ENCODE measurements at places on chromosomes 6 and 20. TPM values are rescaled to one million over a fixed set of nuclear protein-coding genes. Genes with fewer than 3 reads are reported as not detected.

DNA sequence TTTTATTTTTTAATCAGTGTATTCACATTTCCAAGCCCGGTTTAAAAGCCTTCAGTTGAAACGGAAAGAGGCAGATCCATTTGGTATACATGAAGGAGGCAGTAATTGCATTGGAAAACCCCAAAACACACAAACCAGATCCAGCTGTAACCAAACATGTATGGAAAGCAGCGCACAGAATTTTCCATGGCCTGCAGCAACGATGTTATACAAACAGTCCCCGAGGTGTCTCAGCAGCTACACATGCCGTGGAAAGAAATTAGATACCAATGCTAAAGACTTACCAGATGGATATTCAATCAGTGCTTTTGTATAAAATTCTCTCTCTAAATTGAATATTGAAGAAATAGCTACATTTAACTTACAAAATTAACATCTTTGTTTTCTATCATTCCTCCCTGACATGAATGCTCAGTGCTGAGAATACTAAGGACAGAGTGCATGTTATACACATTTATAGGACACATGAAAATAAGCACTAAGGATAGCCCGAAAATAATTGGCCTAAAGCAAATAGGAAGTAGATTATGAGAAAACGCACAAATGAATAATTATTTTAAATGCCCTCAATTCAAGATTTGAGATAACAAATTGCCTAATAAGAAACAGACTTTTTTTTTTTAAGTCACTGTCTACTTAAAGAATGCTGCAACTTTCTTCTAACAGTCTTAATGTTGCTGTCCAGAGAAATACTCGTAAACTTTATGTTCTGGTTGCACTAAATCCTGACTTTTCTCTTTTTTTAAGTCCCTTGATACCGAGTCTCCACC, 713.1 kb downstream of the HDGFL1 start:
- DNase-seq: no peak

DNA sequence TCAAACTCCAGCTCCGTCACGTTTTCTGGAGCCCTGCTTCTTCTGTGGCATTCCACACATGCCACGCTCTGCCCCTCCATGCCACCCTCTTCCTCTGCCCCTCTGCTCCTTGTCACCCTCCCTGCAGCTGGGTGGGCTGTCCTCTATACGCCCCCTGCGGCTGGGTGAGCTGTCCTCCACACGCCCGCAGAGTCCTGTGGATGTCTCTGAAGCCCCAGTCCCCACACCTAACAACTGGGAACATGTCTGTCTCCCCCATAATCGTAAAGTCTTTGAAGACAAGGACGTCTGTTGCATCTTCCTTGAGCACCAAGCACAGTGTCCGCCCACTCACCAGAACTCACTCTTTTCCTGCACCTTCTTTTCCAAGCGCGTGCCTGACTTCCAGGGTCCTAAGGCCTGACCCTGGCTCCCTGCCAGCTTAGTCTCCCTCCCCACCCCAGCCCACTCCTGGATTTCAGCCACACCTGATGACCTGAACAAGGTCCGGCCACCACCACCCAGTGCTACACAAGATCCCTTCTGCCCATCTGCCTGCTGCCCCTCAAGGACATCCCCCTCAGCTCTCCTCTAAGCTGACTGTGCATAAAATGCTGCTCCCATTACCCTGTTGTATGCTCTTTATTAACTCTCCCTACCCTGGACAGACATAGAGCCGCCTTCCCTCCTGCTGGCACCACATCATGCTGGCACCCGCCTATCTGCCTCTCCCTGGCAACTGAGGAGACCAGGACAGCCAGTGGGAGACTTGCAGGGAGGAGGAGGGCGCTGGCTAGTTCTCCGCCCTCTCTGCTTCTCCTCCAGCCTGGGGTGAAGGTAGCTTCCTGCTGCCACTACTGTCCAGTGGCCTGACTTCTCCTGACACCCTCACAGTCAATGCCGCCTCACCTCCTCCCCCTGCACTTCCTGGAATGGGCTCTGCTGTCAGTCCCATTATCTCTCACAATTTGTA, 10.7 kb upstream of the PRR18 start:
- DNase-seq: peak; percentile 49

GRCh38 chr6:36399970-36400369, 12.5 kb upstream of the ETV7 start:
- no peak for DNase-seq

- peak; percentile 85 for DNase-seq
These were observed 5.7 kb downstream of the CABLES2 start for GRCh38 chr20:62401331-62401779.

DNA sequence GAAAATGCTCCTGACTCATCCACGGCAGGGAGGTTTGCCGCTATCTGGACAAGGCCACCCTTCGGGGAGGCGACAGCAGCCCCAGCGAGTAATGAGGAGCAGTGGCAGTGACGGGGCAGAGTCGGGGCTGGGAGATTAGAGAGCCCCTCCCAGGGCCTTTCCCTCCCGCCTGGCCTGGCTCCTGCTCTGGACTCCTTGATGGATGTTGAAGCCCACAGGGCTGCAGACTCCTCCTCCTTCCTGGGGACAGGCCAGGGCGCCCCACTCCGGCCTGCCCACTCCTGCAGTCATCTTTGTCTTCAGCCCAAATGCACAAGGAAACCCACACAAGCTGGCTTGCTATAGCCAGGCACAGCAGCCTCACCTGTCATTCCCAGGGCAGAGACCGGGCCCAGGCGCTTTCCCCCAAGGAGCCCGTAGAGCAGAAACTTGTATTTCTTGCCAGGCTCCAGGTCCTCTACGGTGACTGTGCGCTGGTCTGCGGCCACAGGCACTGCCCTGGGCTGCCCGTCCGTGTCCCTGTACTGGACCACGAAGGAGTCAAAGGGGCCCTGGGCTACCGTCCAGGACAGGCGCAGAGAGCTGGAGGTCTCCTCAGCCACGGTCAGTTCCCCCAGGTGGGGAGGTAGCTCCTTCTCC, 7.7 kb downstream of the CYP21A2 start:
- DNase-seq: no peak

DNA sequence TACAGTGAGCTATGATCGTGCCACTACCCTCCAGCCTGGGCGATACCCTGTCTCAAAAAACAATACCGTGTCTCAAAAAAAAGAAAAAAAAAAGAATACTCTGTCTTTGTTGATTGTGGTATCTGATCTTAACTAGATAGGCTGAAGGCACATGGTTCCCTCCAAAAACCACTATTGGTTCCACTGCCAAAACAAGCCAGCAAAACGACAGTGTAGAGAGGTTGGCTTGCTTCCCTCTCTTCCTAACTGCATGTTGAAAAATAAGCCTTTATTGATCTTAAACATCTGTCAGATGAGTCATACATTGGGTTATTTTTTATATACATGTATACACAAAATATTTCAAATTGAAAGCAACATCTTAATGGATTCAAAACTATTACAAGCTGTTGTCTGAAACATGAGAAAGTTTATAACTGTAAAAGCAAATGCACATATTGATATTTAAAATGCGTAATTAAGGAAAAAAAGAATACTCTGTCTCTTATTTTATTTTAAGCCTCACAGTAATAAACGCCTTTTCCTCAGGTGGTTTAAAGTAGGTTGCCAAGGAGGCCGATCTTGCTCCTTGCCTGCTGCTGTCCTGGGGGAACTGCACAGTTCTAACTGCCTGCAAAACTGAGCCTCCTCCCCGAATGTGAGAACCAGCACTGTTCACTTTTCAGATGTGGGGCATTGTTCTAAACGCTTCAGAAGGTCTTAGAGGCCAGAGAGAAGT, 7.0 kb upstream of the NINL start:
- DNase-seq: no peak

DNA sequence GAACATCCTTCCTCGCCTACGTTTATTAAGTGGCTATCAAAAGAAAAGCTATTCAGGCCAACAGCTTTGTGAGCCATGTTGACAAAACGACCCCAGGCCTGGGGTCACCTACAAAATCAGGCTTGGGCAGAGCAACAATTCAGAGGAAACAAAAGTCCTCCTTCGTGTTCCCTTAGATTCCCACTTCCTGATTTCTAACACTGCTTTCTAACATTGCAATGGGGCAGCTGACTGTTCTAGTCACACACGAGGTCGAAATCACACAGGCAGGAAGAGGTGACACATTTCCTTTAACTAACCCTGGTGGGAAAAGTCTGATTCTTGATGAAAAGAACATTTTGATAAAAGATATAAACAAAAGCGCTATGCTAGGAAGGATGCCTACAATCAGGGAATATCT, 31.9 kb downstream of the WDR27 start:
- DNase-seq: no peak

- DNase-seq: no peak
These were observed 309.8 kb downstream of the HIVEP2 start for GRCh38 chr6:142635130-142635529.

DNA sequence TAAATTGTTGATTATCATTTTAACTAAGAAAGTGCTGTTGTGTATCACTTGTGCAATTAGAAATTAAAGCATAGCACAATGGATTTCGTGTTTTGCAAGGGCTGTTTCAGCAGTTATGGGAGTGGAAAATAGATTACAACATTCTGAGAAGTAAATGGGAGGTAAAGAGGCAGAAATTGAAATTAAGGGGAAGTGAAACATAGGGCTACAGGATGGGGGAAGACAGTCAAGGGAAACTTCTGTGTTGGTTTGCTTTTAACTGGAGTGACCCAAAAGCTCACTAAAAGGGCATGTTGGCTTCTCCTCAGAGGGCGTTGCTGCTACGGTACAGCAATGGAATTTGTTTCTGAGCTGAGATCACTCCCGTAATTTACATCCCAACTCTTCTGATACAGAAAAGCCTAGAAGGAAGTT, 147.5 kb downstream of the BCAS1 start:
- no peak for DNase-seq

DNA sequence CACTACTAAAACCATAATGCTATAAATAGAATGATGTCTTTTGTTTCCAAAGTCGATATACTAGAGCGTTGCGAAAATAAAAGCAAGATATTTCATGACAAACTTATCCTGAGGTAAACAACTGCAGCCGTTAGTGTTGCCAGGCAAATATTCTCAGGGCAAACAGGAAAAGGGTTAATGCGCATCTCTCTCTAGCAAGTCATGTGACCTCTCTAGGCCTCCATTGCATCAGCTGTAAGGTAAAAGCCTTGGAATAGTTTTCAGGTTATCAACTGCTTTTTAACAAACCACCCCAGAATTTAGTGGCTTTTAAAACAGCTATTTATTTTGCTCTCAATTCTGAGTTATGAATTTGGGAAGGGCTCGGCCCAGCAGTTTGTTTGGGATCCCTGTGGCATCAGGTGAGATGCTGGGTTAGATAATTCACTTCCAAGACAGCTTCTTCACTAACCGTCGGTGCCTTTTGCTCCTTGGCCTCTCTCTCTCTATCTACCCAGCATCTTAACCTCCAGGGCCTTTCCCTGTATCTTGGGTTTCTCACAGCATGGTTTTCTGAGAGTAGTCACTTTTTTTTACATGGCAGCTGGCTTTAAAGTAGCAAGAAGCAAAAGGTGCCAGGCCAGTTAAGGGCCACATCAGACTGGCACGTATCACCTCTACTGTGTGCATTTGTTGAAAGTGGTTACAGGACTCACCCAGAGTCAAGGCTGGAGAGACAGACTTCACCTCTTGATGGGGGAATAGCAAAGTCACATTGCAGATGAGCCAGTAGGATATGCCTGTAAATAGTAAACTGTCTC, 39.2 kb upstream of the LTV1 start:
- DNase-seq: no peak

SMIM28 gene
- total RNA-seq: not detected

GRM1 gene
- 0.07 TPM for total RNA-seq

CCN2 gene
- total RNA-seq: 44.1 TPM

KHDC1L gene
- total RNA-seq: not detected

OR12D3 gene
- total RNA-seq: not detected

All from H9 (cell line).